ENCODE measurements at places on chromosomes 3 and 15. TPM values are rescaled to one million over a fixed set of nuclear protein-coding genes. Genes with fewer than 3 reads are reported as not detected.
A peak's percentile ranks its signal among the peaks of the same experiment; 100 is the strongest.

The CXCR6 gene
- 15.2 TPM for total RNA-seq

The CHRNA3 gene
- total RNA-seq: not detected

The CCR9 gene
- not detected for total RNA-seq

The CPNE4 gene
- not detected for total RNA-seq

The MORC1 gene
- not detected for total RNA-seq

The PAQR9 gene
- not detected for total RNA-seq

The LOXL1 gene
- 0.49 TPM for total RNA-seq

The ATP8B4 gene
- 38.5 TPM for total RNA-seq

The UBE2E1 gene
- 72.6 TPM for total RNA-seq

The KY gene
- not detected for total RNA-seq

The FANCD2OS gene
- not detected for total RNA-seq

DNA sequence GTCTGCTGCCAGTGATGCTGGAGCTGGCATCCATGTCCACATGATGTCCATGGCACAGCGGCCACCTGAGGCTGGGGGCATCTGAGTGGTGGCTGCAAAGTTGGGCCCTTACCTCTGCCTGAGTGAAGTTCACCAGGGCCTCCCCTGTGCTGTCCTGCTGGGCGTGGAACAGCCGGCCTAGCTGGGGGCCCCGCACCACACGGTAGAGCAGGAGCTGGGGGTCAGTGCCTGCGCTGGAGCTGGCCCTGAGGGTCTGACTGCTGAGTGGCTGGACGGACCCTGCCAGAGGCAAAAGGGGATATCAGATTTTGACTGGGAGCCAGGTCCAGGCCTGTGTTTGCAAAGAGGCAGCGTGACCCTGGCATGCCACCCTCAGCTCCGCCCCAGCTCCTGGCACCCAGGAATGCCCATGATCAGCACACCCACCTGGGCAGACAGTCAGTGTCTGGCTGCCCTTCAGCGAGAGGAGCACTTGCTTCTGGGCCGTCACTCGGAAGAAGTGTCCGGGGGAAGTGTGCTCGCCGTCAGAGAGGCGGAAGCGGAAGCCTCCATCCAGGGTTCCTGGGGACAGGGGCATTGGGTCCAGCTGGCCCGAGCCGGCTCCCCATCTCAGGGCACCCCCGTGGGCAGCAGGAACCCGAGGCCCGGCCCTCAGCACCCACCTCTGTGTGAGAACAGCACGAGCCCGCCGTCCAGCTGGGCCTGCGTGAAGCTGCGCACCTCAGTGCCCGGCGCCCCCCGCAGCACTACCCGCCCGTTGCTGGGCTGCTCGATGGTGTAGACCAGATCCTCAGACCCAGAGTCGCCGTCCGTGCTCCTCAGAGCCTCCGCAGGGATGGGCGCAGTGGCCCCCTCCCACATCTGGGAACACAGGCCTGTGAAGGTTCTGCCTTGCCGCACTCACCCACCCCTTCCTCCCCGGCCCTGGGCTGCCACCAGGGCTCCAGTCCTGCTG lies 30.2 kb downstream of the CSPG4 start:
- H3K4me3 ChIP-seq: no peak overlapping the region
- no peaks in the 10 kb centered on the region for H3K36me3 ChIP-seq
- no peak overlapping the region for H3K27ac ChIP-seq
- H3K27me3 ChIP-seq: no peaks in the 10 kb centered on the region

DNA sequence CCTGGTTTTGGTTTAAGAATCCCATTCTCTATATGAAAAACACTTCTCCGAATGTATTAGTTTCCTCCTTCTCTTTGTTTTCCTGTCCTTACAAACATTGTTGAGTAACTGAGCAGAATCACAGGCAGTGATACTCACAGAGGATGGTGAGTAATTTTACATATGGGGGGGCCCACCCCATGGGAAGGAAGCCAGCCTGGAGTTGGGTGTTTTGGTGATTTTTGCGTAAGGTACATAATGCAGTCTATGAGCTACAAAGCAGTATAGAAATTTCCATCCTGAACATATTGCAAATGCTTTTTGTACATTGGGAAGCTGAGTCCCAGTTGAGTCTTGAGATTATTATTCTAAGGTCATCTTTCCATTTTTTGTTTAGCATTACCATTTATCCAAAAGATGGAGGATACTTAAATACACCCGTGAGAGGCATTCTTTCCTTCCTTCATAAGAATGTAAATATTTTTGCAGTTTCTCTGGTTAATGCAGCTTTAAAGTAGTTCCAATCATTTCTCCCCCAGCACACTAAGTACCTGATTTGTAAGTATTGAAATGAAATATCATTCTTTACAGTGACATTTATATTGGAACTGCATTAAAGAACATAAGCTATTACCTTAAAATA lies 476.8 kb downstream of the AGBL1 start:
- no peak overlapping the region for H3K4me3 ChIP-seq
- no peak for DNase-seq
- H3K36me3 ChIP-seq: no peaks in the 10 kb centered on the region
- H3K27ac ChIP-seq: no peak overlapping the region

GRCh38 chr3:32395496-32395895 lies 3.8 kb downstream of the CMTM7 start:
- peak overlapping the region; percentile 5 for H3K4me3 ChIP-seq
- no peak for DNase-seq
- peaks cover 66% of the 10 kb centered on the region for H3K4me1 ChIP-seq
- peak overlapping the region; percentile 87 for H3K27ac ChIP-seq
- H3K27me3 ChIP-seq: no peaks in the 10 kb centered on the region

- H3K36me3 ChIP-seq: no peaks in the 10 kb centered on the region
- no peak overlapping the region for H3K4me3 ChIP-seq
- no peak overlapping the region for H3K27ac ChIP-seq
- DNase-seq: no peak
- H3K4me1 ChIP-seq: no peaks in the 10 kb centered on the region
Measured at GRCh38 chr3:84439476-84439875, 519.3 kb upstream of the CADM2 start.

DNA sequence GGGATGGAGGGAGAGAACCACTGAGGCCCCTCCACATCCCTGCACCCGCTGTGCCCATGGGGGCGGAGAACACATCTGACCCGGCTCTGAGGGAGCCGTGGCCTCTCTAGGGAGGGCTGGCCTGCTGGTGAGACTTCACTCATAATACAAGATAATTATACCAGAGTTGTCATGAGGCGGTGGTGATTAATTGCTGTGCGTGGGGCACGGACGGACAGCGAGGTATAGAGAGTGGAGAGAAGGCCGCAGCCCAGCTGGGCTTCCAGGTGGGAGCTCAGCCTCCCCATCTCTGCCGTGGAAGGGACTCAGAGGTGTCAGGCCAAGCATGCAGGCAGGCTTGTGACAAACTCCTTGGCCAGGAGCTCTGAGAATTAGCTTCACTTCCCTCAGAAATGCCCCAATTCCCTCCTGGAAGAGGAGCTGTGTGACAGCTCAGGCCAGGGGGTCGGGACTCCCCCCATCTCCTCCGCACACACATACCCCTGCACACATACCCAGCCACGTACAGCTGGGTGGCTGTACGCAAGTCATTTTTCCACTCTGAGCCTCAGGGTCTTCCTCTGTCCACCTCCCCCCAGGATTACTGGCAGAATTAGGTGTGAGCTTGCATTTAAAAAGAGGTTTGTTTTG lies 6.0 kb upstream of the GATA2 start:
- H3K27ac ChIP-seq: no peak overlapping the region
- peaks cover 2% of the 10 kb centered on the region for H3K4me1 ChIP-seq
- H3K27me3 ChIP-seq: peaks cover 59% of the 10 kb centered on the region
- no peaks in the 10 kb centered on the region for H3K36me3 ChIP-seq
- peak overlapping the region; percentile 55 for H3K4me3 ChIP-seq
- DNase-seq: no peak

- H3K4me1 ChIP-seq: no peaks in the 10 kb centered on the region
- DNase-seq: no peak
Measured at GRCh38 chr15:73296609-73297353, 72.0 kb downstream of the HCN4 start.

- no peaks in the 10 kb centered on the region for H3K27me3 ChIP-seq
- H3K4me3 ChIP-seq: no peak overlapping the region
- H3K4me1 ChIP-seq: peaks cover 55% of the 10 kb centered on the region
Measured at GRCh38 chr3:4731543-4732111, 238.5 kb downstream of the ITPR1 start.

DNA sequence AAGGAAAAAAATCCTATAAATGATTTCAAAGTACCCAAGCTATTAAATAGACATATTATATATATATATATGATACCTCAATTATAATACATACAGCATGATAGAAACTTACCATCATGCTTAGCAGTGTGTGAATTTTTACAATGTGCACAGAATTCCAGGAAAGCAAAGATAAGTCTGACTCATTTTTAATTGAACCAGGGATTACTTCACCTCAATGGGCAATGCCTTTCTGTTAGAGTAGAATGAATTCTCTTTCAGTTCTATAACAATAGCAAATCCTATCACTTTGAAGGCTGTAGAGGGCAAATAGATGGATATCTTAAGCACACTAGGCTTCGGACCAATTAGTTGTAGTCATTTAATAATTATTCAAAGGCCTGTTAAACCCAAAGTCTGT lies 54.8 kb upstream of the P3H2 start:
- H3K36me3 ChIP-seq: no peaks in the 10 kb centered on the region
- peaks cover 2% of the 10 kb centered on the region for H3K4me1 ChIP-seq
- H3K4me3 ChIP-seq: no peak overlapping the region
- no peak overlapping the region for H3K27ac ChIP-seq
- H3K27me3 ChIP-seq: peaks cover 19% of the 10 kb centered on the region

DNA sequence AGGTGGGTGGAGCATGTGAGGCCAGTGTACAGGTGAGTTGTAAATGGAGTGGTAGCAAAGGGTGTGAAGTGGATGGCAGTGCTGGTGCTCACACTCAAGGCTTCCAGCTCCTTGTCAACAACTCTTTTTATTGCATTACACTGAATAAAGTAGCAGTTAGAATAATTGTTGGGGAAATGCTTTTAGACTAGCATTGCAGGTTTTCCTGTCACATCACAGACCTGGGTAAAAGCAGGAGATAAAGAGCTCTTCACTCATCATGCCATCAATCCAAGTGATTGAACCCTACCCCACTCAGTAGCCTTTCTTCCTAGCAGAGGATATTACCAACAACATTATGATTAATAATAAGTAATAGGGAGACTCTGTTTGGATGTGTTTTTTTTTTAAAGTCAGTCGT lies 81.6 kb downstream of the CDIN1 start:
- H3K36me3 ChIP-seq: no peaks in the 10 kb centered on the region
- no peaks in the 10 kb centered on the region for H3K4me1 ChIP-seq
- no peak for DNase-seq
- no peak overlapping the region for H3K4me3 ChIP-seq

- H3K4me3 ChIP-seq: no peak overlapping the region
- DNase-seq: no peak
- H3K27me3 ChIP-seq: no peaks in the 10 kb centered on the region
Measured at GRCh38 chr3:172903642-172904320, 153.3 kb downstream of the ECT2 start.

- no peak overlapping the region for H3K27ac ChIP-seq
- peaks cover 4% of the 10 kb centered on the region for H3K4me1 ChIP-seq
- no peaks in the 10 kb centered on the region for H3K36me3 ChIP-seq
- H3K4me3 ChIP-seq: no peak overlapping the region
- H3K27me3 ChIP-seq: peaks cover 2% of the 10 kb centered on the region
Measured at GRCh38 chr3:50436114-50436674, 67.2 kb downstream of the CACNA2D2 start.

DNA sequence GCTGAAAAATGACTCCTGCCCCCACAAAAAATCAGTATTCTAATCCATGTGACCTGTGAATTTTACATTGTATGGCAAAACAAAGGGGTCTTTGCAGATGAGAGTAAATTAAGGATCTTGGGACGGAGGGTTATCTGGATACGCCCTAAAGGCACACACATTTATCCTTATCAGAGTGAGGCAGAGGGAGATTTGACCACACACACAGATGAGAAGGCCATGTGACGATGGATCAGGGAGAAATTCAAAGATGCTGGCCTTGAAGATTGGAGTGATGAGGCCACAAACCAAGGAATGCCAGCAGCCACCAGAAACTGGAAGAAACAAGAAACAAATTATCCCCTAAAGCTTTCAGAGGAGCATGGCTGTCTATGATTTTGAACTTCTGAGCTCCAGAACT lies 288.5 kb downstream of the XXYLT1 start:
- no peaks in the 10 kb centered on the region for H3K4me1 ChIP-seq
- H3K4me3 ChIP-seq: no peak overlapping the region
- DNase-seq: no peak
- H3K27me3 ChIP-seq: peaks cover 34% of the 10 kb centered on the region
- no peaks in the 10 kb centered on the region for H3K36me3 ChIP-seq

DNA sequence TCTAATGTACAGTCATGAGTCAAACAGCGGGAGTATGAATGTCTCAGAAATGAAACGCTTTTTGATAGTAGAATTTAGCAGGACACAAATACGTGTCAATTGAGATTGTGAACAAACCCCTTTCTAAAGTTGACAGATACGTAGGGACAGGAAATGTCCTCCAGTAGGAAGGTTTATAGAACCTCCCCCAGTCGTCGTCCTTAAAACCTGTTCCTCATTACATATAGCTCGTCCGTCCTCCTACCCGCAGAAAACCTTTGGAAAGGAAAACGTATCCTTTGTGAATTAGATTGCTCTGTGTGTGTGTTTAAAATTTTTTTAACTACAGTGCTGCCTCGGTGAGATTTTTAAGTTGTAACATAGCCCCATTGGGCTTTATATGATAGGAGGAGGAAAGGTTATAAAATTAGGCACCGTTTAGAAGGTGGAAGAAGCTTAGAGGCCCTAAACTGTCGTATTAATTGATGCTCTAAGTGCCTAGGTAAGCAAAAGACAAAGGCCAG lies 4.1 kb downstream of the UBE2E1 start:
- peaks cover 7% of the 10 kb centered on the region for H3K27me3 ChIP-seq
- peak overlapping the region; percentile 87 for H3K4me3 ChIP-seq
- peaks cover 53% of the 10 kb centered on the region for H3K4me1 ChIP-seq
- peak; percentile 59 for DNase-seq
- H3K27ac ChIP-seq: peak overlapping the region; percentile 97

GRCh38 chr3:24678421-24678865 lies 183.8 kb upstream of the THRB start:
- H3K27ac ChIP-seq: peak overlapping the region; percentile 34
- H3K4me1 ChIP-seq: peaks cover 16% of the 10 kb centered on the region
- peak overlapping the region; percentile 61 for H3K4me3 ChIP-seq
- DNase-seq: peak; percentile 73

GRCh38 chr3:20080956-20081554 lies 40.8 kb downstream of the KAT2B start:
- H3K4me1 ChIP-seq: peaks cover 21% of the 10 kb centered on the region
- peak overlapping the region; percentile 32 for H3K4me3 ChIP-seq
- H3K27ac ChIP-seq: peak overlapping the region; percentile 49
- DNase-seq: no peak
- H3K27me3 ChIP-seq: no peaks in the 10 kb centered on the region

DNA sequence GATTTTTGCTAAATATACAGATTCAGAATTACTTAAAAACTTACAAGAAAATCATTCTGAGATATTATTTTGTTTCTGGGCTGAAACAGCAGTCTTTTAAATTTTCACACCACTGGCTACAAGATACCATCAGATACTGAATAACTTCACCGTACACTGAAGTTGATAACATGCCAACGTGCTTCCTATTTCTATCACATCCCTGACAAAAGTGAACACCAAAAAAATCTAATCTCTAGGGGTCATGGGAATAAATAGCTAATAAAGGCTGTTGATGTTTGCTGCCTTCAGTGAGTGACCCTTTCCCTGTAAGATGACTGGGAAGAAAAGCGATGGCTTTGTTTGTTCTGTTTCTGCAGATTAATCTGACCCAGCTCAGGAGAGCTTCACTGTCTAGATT lies 120.5 kb downstream of the DUT start:
- H3K27ac ChIP-seq: no peak overlapping the region
- H3K4me3 ChIP-seq: no peak overlapping the region
- no peak for DNase-seq

GRCh38 chr15:46326173-46326572 lies 691.3 kb downstream of the SQOR start:
- H3K4me3 ChIP-seq: no peak overlapping the region
- no peaks in the 10 kb centered on the region for H3K4me1 ChIP-seq
- H3K36me3 ChIP-seq: no peaks in the 10 kb centered on the region
- no peak for DNase-seq

GRCh38 chr3:58560771-58561311 lies 16.4 kb downstream of the FAM107A start:
- H3K27me3 ChIP-seq: peaks cover 6% of the 10 kb centered on the region
- DNase-seq: no peak
- no peaks in the 10 kb centered on the region for H3K36me3 ChIP-seq
